ENCODE measurements at places on chromosomes 5 and 9.

DNA sequence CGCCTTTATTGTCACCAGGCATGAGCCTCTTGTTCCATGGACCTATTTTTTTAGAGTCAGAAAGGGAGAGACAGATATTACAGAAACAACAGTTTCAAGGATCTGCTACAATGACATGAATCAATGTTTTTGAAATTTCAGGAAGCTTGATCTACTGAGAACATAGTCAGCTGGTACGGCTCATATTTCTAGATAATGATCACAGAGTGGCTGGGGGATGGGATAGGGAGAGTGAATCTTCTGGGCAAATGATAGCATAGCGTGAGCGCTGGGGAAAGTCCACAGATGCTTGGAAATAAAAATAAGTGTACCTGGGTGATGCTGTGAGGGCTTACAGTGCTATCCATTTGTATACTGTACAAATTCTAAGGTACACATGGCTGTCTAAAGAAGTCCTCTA lies 340.4 kb downstream of the EBF1 start:
- no peak for DNase-seq

DNA sequence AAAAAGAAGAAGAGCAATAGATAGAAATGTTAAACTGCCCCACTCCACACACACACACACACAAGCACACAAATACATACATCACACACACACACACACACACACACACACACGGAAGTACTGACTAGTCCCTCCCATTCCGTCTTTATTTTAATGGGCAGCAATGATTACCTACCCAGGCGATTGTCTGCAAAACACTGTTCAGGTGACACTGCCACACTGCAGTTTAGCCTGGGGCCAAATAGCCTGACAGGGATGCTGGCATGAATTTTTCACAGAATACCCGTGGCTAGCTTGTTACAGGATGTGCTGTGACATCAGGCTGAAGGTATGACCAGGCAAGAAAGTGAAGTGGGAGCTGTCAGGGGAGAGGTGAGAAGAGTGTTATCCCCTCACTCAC lies 86.9 kb downstream of the FRMD3 start:
- no peak for DNase-seq

- no peak for DNase-seq
Measured at GRCh38 chr9:133733421-133733795, 4.7 kb downstream of the SARDH start.

GRCh38 chr5:34053133-34053532 lies 10.1 kb upstream of the C1QTNF3 start:
- no peak for DNase-seq

DNA sequence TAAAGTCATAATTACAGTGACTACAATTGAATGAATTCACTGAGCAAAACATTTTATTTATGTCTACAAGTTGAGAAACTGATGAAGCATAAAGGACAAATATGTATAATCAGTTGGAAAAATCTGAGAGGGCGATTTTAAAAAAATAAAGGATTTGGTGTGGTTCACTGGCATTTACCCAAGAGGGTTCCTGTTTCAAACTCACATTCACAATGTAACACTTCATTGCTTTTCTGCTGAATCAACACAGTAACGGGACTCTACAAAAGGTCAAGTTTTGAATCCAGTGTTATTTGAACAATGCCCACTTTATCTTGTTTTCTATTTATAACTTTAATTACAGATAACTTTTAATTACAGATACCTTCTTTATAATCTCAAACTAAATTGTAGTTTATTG lies 138.6 kb downstream of the NUDT12 start:
- DNase-seq: no peak

DNA sequence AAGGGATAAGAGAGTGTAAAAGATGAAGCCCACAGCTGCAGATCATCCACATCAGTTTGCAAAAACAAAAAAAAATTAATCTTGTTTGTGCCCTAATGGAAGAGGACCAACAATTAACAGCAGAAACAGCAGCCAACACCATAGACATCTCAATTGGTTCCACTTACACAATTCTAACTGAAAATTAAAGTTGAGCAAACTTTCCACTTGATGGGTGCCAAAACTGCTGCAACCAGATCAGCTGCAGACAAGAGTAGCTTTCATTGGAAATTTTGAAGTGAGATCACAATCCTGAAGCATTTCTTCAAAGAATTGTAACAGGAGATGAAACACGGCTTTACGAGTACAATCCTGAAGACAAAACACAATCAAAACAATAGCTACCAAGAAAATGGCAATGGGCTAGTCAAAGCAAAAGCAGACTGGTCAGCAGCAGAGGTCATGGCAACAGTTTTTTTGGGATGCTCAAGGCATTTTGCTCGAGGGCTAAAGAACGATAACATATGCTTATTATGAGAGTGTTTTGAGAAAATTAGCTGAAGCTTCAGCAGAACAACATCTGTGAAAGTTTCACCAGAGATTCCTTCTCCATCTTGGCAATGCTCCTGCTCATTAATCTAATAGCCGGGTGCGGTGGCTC lies 4.1 kb upstream of the RBM27 start:
- DNase-seq: no peak

GRCh38 chr9:107337676-107338590 lies 54.9 kb downstream of the RAD23B start:
- no peak for DNase-seq

DNA sequence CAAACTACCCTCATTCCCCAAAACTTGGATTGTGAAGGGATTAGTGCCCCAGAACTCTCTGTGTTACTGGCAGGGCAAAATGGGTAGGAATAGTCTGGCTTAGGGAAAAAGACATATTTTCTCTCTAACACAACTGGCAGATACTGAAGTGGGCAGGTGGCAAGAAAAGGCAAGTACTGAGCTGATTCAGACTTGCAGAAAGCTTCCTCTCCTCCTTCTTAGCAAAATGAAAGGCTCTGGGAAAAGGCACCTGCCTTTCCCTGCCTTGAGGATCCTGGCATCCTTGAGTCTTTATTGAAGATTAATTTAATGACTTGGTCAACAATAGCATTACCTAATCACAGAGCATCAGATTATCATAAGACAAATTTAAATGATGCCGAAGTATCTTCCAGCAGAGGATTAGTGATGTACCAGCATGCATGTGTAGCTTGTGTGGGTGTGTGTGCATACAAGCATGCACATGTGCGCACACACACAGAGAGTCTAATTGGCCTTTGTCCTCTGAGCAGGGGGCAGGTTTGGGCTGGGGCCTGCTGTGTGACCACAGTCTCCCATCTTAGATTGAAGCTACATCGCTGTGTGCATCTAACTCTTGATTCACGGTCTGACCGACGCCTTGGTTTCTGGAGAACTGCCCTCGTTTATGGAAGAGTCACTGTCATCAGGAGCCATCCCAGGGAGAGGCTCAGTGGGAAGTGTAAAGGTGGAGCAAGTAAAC lies 294.8 kb downstream of the AOPEP start:
- no peak for DNase-seq

DNA sequence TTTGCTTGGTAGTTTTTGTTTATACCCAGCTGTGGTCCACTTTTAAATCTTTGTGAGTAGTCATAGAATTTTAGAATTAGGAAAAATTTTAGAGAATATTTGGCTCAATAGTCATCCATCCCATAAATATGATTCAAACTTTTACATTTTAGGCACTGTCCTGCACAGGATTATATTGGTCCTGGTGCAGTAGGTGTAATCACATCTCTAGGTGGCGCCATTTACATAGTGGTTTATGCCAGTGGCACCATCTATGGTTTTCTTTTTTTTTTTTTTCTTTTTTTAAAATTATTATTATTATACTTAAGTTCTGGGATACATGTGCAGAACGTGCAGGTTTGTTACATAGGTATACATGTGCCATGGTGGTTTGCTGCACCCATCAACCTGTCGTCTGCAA lies 260.7 kb upstream of the KCNN2 start:
- peak; percentile 66 for DNase-seq

DNA sequence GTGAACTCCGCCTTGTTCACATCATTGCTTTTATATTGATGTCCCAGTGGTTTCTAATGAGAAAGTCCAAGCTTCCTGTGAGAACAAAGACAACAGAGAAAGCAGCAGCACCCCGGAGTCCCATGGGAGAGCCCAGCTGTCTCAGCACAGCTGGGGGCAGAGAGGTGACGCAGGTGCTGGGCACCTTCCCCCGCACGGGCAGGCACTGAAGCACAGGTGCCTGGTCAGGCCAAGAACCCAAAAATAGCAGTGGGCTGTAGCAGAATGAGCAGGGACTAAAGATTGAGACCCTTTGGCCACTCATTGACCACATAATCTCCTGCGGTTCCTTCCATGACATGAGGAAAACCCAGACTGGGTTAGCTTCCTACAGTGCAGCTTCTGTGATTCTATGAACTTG lies 18.8 kb downstream of the SRD5A1 start:
- DNase-seq: no peak

DNA sequence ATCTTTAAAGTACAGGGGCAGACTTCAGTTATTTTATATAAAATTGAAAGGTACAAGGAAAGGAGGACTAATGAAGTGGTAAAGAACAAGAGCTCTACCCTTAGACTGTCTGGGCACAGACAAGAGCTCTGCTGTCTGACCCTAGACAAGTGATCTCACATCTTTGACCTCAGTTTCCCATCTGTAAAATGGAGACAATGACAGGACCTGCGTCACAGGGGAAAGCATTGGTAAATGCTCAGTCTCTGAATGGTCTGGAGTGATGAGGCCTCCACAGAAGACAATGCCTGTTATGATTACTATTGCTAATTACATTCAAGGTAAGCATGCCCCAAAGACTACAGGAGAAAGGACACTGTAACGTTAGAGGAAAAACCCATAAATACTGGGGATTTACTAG lies 37.5 kb downstream of the ANKH start:
- DNase-seq: no peak

DNA sequence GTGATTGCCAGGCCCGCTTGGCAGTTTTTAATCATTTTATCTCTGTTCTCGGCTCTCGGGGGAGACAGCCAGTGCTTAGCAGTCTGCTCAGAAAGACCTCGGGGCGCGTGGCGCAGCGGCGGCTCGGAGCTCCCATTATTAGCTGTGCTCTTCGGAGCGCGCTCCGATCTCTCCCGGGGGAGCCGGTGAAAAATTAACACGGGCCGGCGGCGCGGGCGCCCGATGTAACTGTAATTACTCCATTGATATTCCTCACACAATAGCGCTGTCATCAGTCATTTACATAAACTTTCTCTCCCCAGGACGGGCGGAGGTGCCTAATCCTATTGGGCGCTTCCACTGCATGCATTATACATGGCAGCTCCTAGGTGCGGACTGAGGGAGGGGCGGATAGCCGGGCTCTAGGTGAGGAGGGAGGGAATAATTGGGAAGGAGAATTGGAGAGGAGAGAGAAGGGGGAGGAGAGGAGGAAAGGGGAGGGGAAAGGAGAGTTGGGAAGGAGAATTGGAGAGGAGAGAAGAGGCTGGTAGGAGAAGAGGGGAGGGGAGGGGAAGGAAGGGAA lies 24.9 kb downstream of the LMX1B start:
- DNase-seq: no peak

GRCh38 chr9:4743131-4743875 lies 2.3 kb upstream of the AK3 start:
- no peak for DNase-seq

DNA sequence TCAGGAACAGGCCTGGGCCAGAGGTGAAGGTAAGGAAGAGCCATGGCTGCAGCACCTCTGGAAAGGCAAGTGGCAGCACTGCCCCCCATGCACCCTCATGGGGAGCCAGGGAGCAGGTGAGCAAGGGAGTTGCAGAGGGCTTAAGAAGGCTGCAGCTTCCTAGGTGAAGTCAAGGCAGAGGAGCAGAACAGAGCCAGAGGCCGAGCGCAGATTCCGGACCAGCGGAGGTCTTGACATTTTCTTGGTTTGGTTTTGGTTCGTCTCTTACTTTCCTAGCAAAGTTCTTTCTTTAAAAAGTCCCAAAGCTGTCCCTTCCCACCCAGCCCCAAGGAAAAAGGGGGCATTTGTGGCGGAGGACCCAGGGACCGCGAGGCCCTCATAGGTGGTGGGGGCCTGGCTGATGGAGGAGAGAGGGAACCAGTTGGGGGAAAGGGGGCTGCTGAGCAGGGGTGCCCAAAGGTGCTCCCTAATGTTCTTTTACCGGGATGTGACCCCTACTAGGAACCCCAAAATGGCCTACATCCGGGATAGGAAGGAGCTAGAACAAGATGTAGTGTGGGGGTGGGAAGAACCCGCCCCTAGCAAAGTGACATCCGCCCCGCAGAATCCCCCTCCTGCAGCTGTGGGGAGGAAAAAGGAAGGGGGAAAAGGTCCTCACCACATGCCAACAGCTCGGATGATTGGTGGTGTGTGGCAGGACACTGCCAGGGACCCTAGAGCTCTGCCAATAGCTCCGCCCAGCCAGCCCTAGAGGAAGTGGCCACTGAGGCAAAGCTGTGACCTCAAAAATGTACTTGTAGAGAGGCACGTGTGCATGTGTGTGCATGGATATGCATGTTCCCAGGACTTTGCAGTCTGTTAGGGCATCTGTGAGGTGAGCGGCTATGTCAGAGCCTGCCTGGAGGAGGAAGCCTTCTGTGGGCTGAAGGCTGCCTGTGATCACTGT lies 914 bp upstream of the CD72 start:
- DNase-seq: no peak

- no peak for DNase-seq
Measured at GRCh38 chr5:34959323-34959722, 30.0 kb downstream of the DNAJC21 start.

DNA sequence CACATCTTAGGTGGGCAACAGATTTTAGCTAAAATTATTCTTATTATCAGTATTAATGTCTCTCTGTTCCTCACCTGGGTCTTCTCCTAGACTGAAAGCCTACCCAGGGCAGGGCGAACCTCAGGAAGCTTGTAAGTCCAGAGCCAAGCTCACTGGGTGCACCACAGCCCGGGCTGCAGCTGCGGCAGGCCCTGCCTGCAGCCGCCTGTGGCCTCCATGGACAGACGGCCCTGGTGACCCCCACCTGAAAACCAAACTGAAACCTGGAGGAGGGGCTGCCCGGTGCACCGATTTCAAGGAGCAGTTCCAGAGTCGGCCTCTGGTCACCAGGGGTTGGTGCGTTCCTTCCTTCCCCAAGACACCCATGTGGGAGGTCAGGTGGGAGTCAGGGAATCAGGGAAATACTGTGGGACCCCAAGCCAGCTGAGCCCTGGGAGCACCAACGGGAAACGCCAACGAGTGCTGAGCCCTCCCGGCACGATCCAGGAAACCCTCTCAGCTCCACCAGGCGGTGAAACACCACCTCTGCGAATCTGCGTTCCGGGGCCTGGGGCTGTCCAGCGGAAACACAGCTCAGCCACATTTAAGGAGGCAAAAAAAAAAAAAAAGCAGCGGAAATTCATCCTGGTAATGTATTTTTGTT lies 68.6 kb upstream of the PPP1R26 start:
- no peak for DNase-seq

DNA sequence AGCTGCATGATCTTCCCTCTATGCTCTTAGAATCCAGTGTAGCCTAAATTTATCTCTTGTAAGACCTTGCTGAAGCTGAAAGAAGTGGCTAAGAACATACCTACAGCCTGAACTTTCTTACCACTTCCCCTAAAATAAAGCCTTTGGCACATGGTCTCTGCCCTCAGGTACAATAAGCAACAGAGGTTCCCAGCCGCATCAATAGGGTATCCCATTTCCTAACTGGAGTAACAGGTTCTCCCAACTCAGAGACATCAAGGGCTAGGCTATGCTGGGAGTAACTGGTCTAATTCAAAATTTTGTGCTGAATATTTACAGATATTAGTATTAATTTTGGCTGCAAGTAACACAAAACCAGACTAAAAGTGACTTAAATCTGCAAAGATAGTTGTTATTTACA lies 335.8 kb upstream of the TRPC7 start:
- DNase-seq: no peak

- DNase-seq: no peak
Measured at GRCh38 chr9:131608493-131609037, 63.2 kb downstream of the PRRT1B start.

Data from kidney capillary endothelial cell (primary cell).